Fibroblast of skin of back (primary cell): ENCODE measurements at places on chromosomes 5 and 9.

GRCh38 chr5:161700065-161700464, 14.5 kb downstream of the GABRA6 start:
- DNase-seq: no peak

- DNase-seq: no peak
These were observed 5.5 kb upstream of the FGD3 start for GRCh38 chr9:92941861-92942260.

GRCh38 chr5:166331521-166331920, 1959.9 kb upstream of the WWC1 start:
- no peak for DNase-seq

GRCh38 chr5:178327931-178328711, 95.5 kb upstream of the PHYKPL start:
- no peak for DNase-seq

- DNase-seq: no peak
These were observed 135.4 kb upstream of the RASEF start for GRCh38 chr9:83198371-83198770.
